ENCODE measurements at places on chromosomes 2 and 18.

DNA sequence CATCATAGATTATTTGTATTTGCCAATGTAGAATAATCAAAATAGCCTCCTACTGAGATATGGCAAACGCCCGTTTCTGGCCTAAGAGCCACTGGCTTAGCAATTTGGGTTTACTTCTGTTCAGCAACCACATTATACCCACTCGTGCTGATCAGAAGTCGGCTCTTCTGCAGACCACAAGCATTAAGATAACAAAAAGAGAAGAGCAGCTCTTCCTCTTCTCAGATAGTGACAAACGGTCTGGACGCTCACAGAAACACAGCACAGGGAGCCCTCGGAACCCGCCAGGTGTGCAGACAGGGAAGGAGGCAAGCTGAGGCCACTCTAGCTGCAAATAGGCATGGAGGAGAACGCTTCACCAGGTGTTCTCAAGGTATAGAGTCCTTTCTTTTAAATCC is 164.0 kb downstream of the HDAC4 start:
- DNase-seq, result no peak

GRCh38 chr2:161710131-161710915 is 86.1 kb downstream of the SLC4A10 start:
- no peak for DNase-seq

DNA sequence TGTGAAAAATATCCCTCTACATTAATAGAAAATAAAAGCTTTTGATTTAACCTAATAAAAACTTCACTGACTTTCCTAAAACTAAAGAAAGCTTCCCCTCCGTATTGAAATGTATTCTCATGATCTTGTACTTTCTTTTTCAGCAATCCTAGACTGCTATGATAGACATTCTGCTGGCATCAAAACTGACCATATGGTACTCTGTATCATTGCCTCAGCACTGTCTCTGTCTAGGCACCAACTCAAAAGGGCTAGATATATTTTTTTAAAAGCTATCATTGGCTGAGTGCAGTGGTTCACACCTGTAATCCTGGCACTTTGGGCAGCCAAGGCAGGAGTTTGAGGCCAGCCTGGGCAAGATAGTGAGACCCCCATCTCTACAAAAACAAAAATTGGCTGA is 32.9 kb downstream of the CDKL4 start:
- DNase-seq, result no peak

- no peak for DNase-seq
These were observed 7.0 kb downstream of the USP34 start for GRCh38 chr2:61463769-61464475.

- no peak for DNase-seq
These were observed 63.4 kb downstream of the FAM168B start for GRCh38 chr2:131029812-131030211.

GRCh38 chr2:235170016-235170415 is 218.2 kb downstream of the SH3BP4 start:
- no peak for DNase-seq

- no peak for DNase-seq
These were observed 304.6 kb upstream of the CXCR4 start for GRCh38 chr2:136422512-136422911.

GRCh38 chr2:55490554-55490953 is 29.0 kb upstream of the CFAP36 start:
- no peak for DNase-seq

DNA sequence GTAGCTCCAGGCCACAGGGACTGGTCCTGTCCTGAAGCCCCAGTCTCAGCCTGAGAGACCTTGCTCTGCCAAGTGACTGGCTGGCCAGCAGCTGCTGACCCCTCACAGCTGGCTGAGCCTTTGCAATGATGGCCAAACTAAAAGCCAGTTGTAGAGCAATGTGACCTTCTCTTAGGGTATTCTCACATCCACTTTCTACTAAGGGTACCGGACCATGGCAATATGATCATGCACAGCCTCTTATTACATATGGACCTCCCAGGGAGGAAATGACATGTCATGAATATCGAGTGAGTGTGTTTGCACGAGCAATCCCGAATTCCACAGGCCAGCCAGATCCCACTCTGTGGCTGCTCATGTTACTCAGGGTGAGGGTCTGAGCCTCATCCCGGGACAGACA is 213.9 kb downstream of the VAPA start:
- no peak for DNase-seq

GRCh38 chr2:199057936-199058335 is 399.8 kb downstream of the SATB2 start:
- no peak for DNase-seq

- no peak for DNase-seq
These were observed 127.6 kb upstream of the SPOPL start for GRCh38 chr2:138373993-138374408.

DNA sequence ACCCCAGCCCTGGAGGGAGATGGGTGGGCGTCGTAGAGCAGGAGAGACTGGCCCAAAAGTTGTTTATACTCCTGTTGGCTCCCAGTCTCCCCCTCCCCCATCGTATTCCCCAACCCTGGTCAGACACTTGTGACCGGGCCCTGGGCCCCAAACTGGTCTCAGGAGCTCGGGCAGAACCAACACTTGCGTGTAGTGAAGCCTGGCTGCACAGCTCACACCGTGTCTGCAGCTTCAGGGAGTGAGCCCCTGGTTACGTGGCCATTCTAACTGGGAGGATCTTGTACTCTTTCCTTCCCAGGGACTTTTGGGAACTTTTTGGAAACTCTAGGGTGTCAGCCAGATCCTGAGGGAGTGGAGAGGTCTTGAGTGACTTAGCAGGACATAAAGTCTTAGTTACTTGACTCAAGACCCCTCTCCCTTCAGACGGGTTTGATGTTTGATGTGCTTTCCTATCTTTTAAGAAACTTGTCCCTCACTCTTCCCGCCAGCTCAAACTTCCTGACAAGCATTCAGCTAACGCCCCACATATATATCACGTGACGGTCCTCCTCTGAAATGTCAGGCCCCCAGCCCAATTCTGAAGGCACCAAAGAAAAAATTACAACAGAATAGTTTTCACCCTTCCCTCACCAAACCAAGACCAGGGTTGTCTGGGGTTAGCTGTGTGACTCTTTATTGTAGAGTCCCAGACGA is 2.3 kb downstream of the PKDCC start:
- DNase-seq, result no peak

GRCh38 chr2:30914456-30914855 is 107.2 kb upstream of the CAPN13 start:
- no peak for DNase-seq

Measured in stimulated activated naive CD4-positive, alpha-beta T cell (primary cell).